Endothelial cell (in vitro differentiated cells): ENCODE measurements at places on chromosomes 16 and 17.
A peak's percentile ranks its signal among the peaks of the same experiment; 100 is the strongest.

- no peak for DNase-seq
These were observed 19.4 kb downstream of the TMEM94 start for GRCh38 chr17:75475851-75476250.

DNA sequence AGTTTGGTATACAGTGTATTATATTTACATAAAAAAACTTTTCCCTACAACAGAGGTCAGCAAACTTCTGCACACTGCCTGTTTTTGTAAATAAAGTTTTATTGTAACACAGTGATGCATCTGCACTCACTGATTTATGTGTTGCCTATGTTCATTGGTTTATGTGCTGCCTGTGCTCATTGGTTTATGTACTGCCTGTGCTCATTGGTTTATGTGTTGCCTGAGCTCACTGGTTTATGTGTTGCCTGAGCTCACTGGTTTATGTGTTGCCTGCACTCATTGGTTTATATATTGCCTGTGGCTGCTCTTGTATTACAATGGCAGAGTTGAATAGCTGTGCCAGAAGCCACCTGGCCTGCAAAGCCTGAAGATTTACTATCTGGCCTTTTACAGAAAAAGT lies 81.6 kb downstream of the MYH11 start:
- no peak for DNase-seq

DNA sequence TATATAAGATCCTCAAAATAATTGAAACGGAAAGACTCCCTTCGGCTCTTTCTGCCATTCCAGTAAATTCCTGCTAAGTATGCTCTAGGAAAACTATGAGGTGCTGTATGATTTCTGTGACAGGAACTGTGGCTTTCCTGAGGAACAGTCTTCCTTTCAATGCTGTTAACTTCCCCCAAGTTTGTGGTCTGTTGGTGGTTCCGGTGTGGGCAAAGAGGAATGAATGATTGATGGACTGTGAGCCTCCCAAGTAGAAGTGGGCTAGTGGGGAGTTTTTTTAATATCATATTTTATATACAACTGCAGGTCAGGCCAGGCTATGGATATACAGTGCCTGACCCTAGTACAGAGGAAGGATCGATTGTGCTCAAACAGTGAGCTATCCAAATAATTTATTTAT lies 560.7 kb upstream of the RBFOX1 start:
- no peak for DNase-seq

DNA sequence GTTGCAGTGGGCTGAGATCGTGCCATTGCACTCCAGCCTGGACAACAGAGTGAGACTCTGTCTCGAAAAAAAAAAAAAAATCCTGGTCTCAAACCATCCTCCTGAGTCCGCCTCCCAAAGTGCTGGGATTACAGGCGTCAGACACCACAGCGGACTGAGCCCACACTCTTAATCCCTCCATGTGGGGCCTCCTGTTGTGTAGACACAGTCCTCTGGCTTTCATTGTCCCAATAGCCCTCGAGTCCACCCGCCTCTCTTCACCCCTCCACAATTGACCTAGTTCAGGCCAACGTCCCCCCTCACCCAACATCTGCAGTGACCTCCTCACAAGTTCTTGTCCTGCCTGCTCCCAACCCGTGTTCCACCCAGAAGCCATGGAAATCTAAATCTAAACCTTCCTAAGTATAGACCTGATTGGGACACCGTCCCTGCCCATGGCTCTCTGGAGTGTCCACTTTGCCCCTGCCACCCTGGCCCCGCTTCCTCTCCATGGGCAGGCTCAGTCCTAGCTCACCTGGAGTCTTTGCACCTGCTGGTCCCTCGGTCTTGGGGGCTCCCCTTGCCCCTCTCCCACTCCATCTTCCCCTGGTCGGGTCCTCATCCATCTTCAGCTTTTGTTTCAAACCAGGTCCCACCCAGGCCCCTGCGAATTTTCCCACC lies 46.7 kb downstream of the HAPSTR1 start:
- no peak for DNase-seq

DNA sequence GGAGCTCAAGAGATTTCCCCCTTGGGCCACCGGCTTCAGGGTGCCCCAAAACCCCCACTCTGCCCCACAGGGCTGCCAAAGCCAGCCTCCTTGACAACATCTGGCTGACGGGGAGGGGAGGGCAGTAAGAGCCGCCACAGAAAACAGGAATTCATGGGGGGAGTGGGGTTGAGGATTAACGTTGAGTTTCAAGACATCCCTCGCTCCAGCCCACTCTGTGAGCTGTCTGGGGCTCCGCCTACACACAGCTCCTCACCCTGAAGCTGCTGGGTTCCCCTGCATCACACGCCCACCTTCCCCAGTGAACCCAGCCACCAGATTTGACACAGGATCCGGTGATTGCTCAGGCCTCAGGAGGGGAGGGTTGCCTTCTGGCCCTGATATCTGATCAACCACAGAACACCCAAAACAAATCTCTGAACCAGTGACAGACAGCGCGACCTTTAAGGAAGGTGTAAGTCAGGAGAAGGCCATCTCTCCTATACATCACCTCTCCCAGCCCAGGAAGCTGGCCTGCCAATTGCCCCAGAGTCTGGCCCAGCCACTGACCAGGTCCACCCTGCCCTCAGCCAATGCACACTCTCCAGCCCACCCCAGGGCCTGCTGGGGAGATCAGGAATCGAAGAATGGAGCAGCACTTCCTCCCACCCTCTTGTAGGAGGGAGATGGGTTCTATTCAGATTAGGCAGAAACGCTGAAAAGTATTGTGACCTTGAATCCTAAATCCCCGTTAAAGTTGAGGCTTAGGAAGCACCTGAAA lies 132.1 kb downstream of the CLEC16A start:
- DNase-seq: no peak

- DNase-seq: no peak
These were observed 10.0 kb upstream of the SECTM1 start for GRCh38 chr17:82343560-82343959.

DNA sequence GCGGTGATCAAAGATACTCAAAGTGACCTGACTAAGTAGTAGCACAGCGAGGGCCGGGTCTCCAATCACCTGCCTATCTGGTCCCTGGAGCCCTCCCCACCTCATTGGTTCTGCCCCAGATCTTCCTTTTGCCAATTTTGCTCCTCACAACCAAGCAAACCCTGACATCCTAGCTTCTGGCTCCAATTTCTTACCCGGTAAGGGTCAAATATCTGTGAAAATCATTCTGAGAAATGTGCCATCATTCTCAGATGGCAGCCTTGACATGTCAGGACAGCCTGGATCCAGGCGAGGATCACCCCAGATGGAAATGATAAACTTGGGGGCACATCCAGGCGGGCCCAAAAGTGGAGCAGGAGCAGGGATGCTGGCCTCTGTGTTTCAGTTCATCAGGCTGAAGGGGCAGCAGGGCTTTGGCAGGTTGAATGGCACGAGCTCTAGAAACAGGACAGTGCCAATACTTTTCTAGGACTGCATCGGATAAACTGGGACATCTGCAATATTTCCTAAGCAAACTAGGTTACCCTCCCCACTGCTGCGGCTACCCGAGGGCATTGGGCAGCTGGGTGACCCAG lies 83.9 kb downstream of the SHISA6 start:
- no peak for DNase-seq

DNA sequence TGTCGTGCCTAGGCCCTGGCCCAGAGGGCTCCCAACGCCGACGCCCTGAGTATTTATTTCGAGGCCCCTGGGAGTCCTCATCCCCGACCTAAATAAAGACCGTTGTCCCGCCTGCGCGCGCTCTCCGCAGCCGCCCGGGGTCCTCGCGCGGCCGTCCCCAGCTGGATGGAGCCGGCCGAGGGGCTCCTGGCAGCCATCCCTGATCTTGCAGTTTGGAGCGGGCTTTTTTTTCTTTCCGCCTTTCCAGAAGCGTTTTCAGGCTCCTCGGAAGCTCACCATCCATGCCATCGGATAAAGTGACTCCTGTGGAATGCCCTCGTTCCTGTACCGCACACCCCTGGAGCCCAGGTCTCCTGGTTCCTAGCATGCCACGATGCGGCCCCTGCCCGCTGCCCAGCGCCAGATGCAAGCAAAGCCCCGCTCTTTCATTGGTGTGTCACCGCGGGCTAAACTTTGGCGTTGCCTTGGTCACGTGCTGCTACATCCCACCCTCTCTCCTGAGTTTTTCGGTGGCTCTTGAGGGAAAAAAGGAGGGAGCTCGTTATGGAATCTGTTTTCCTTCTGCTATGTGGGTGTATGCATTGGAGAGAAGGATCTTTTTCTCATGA lies 716 bp downstream of the TMEM94 start:
- peak; percentile 41 for DNase-seq

DNA sequence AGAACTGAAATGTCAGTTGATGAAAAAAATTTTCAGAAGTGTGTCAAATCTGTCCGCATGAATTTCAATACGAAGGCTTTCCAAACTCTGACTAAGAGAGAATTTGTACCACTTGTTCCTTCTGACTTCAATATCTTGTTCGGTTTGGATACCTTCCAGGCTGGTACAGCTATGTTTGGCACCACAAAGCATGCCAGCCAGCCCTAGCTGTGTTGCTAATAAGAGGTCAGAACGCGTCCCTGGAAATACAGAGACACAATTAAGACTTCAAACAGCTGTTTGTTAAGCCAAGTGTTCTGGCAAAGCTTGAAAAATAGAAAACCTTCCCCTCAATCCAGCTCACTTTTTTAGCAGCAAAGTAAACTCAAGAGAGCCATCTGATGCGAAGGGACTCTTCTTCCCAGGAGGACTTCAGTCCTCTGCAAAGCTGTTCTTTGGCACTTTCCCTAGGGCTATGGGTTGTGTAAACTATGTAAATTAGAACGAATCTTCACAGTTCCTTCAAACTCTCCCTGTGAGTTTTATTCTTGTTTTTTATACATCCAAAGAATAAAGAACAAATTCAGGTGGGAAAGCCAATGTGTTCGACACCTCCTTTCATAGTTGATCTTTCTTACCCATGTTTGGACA lies 35.1 kb downstream of the GRB2 start:
- no peak for DNase-seq

DNA sequence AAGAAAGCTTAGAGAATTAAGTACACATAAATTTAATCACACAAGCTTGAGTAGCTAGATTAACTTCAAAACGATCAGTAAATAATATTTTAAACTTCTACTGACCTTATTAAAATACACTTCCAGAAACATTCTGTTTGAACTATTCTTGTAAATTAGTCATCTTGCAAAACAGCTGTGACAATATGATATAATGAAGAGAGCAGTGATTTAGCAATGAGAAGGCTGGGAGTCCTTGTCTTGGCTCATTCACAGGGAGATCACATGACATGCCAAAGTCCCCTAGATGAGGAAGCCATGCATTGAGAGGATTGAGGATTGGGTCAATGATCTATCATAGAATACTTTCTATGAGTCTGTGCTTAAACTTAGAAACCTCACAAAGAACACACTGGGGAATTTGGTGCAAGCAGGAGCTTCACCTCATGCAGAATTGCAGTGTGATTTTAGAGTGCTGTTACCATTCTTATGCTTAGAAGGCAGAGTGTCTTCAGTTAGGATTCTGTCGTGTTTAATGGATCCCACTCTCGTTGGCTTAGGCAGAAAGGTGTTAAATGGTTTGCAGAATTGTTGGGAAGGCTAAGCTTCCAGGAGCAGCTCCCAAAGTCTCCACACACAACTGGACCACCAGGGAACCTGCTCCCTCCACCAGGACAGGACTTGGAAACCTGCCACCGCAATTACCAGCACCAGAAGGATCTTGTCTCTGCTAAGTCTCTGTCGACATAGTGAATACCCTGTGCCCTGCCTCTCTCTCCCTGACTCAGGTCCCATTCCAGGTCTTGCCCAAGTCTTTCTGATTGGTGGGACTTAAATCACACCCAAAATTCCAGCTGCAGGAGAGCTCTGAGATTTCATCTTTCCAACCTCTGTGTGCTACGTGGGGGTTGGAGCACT lies 87.1 kb downstream of the USP22 start:
- no peak for DNase-seq

- no peak for DNase-seq
These were observed 109.1 kb downstream of the MSI2 start for GRCh38 chr17:57365420-57365819.

- DNase-seq: no peak
These were observed 8.3 kb upstream of the SLC52A1 start for GRCh38 chr17:5043524-5043923.

- no peak for DNase-seq
These were observed 477 bp downstream of the NTAN1 start for GRCh38 chr16:15055141-15056053.

- DNase-seq: no peak
These were observed 57.9 kb downstream of the ARSG start for GRCh38 chr17:68349157-68349556.

DNA sequence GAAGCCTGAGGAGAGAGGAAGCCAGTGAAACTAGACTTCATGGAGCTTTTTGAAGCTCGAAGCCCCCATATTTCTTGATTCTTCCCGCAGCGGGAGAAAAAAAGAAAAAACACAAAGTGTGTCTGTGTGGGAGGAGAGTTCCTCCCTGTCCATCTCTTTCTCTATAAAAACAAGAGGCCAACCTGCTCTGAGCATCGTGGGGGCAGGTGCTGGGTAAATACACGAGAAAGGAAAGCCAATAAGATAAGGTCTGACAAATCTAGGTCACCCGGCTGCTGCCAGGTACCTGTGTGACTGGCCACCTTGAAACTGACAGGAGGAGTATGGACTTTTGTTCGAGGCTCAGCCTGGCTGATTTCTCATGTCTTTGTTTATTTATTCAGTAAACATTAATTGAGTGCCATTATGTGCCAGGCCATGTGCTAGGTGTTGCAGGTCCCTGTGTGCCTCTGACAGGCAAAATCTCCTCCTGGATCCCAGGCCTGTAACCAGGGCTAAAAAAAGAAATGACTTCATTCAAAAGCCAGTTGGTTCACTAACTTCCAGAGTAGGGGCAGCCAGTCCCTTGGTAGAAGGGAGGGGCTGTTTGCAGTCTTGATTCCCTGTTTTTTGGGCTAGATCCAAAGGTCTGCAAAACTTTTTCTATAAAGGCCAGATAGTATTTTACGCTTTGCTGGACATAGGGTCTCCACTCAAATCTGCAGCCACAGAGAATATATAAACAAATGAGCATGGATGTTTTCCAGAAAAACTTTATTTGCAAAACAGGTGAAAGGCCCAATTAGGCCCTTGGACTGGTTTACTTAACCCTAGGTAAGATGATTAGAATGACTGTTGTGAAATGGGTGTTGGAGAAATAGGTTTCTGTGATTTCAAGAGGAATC lies 35.6 kb downstream of the YPEL2 start:
- DNase-seq: no peak

DNA sequence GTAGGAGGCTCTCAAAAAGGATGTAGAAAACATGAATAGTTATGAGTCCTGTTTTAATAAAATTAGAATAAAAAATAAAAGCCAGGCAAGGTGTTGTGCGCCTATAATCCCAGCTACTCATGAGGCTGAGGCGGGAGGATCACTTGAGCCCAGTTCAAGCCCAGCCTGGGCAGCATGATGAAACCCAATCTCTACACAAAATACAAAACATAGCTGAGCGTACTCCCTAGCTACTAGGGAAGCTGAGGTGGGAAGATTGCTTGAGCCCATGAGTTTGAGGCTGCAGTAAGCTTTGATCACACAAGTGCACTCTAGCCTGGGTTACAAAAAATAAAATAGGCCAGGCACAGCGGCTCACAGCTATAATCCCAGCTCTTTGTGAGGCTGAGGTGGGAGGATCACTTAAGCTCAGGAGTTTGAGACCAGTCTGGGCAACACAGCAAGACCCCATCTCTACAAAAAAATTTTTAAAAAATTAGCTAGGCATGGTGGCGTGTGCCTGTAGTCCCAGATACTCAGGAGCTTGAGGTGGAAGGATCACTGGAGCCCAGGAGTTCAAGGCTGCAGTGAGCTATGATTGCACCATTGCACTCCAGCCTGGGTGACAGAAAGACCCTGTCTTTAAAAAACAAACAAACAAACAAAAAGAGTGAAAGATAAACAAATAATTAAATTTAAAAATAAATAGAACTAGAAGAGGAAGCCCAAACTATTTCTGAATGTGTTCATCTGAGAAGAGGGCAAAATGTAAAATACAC lies 17.2 kb upstream of the PRM1 start:
- no peak for DNase-seq
